ENCODE measurements at places on chromosomes 4 and X.

DNA sequence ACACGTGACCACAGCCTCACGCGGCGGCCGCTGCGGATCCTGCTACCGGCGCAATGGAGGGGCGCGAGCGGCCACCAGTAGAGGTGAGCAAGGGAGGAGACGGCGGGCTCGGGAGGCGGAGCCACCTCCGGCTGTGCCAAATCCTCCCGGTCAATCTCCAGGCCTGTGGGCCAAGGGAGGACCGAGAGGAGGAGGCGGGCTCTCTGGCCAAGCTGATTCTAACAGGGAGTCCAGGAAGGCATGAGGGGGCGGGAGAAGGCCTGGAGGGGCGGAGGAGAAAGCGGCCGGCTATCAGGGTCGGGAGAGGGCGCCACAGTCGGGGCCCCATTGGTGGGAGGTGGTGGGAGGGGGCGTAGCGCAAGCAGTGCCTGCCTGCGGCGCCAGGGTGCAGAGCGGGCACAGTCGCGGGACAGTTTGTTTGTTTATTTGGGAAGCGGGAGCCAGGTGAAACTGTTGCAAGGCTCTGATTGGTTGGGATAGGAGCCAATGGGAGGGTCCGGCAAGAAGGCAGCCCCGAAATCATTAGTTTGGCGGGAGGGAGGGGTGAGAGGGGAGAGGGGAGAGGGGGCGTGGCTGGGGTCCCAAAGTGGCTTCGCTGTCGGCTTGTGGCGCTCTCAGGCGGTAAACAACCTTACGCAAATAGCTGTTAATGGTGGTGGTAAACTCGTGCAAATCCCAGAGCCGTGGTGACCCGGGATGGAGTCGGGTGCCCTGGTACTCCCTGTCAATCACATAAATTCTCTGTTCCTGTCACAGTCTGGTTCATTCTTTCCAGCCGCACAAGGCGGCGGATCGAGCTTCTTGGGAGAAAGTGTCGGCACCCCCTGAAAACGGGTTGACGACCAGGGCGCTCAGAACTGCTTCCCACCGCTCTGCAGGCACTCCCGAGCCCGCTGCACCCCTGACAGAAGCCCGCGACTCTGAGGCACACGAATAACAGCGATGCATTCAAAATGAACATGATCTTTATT, at the start of gene IRS4:
Gene IRS4, minus strand, starts transcription at position 55 of the 971 bp plus-strand sequence.
- peak; percentile 36 for DNase-seq

DNA sequence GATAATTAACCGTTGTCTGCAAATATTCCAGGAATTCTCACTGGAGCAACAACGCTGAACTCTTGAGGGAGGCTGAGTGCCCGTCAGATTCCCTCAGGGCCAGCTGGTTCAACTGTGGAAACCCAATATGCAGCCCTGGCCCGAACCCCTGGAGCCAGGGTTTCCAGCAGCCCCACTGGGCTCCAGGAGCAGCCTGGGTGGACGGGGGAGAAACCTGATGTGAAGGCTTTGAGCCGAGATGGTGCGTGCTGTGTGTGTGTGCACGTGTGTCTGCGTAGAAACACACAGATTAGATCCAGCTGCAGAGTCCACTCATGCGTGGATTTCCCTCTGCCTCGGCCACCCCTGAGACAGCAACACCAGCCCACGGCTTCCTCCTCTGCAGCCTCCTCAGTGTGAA, 19.4 kb upstream of the SLC25A6 start:
- no peak for DNase-seq

GRCh38 chrX:18354369-18355223, at the start of gene SCML2:
Gene SCML2, minus strand, starts transcription at chrX:18354688. Its CDS starts 20,617 bp downstream, at chrX:18334071.
- DNase-seq = peak; percentile 67

- DNase-seq = no peak
Measured at GRCh38 chrX:7446815-7447214, 298.9 kb upstream of the PUDP start.

DNA sequence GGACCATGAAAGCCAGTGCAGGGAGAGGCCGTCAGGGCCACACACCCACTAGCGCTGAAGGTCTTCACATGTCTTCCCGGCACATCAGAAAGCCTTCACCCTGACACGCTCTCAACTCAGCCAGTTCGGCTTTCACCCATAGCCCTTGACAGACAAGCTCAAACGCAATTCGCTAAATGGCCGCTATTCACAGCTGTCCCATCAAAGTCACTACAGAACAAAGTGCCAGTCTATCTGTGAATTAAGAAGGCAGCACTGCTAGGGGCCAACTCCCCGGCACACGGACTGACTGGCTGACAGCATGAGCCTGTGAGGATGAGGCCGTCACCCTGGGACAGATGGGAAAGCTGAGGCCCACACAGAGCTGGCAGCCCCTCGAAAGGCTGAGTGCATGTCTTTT, 45.7 kb downstream of the ACOX3 start:
- no peak for DNase-seq

DNA sequence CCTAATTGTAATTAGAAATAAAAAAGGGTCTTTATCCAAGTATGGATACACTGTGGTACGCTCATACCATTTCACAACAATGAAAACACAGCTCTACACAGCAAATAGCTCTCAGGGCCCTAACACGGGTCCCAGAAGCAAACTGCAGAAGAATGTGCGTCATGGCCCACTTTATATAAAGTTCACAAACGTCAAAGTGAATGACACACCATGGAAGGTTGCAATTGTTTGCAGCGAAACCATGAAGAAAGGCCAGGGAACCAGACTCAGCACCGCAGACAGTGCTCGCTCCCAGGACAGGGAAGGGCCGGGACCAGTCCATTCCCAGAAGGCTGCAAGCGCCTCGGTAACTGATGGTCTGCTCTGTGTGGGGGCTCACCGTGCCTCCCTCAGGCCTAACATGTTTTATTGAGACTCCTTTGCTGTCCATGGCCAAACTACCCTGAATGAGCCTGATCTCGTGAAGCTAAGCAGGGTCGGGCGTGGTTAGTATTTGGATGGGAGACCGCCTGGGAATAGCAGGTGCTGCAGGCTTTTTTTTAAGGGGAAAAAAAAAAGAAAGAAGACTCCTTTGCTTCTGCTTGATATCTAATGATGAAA, 47.8 kb downstream of the ACOX3 start:
- DNase-seq = peak; percentile 51
